Stimulated activated CD4-positive, alpha-beta T cell treated with anti-CD3 and anti-CD28 coated beads, Interleukin-2, amount 100 ng/mL, for 48 hours (primary cell): ENCODE measurements at places on chromosomes 5 and 9.

DNA sequence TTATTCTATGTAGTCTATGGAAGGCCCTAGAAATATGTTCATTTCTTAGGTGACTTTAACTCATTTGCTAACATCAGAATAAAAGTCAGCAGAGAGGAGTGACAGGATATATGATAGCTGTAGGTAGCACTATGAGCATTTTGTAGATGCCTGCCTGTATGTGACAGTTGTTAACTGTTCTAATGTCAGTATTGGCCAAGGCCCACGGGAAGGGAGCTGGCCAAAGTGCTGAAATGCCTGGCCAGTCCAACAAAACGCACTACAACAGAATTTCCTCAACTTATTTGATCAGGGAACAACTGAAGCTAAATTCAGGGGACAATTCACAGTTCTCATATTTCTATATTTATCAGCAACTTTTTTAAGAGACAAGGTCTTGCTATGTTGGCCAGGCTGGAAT is 20.8 kb downstream of the SV2C start:
- DNase-seq, result no peak

- DNase-seq, result no peak
These were observed 64.2 kb upstream of the RANBP3L start for GRCh38 chr5:36365896-36366295.

- no peak for DNase-seq
These were observed 178.8 kb upstream of the ERCC6L2 start for GRCh38 chr9:95696701-95697100.

- DNase-seq, result no peak
These were observed 28.4 kb downstream of the GLRX start for GRCh38 chr5:95794070-95794516.

GRCh38 chr5:14743601-14744295 is 79.2 kb downstream of the OTULIN start:
- no peak for DNase-seq

DNA sequence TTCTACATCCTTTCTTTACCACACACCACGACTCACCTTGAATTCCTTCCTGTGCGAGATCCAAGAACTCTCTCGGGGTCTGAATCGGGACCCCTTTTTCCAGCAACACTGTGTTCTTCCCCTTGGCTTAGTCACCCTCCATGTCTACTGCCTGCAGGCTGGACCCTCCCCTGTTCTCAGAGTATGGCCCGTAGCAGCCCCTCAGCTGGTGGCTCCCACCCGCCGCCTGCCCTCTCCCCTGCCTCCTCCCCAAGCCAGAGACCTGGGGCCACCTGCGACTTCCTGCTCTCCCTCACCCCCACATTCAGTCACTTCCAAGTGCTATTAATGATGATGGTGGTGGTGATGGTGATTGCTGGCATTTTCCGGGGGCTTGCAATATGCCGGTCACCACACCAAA is 6.5 kb upstream of the IL4 start:
- DNase-seq, result no peak

GRCh38 chr5:74934949-74935751 is 69.0 kb upstream of the FAM169A start:
- peak; percentile 32 for DNase-seq

DNA sequence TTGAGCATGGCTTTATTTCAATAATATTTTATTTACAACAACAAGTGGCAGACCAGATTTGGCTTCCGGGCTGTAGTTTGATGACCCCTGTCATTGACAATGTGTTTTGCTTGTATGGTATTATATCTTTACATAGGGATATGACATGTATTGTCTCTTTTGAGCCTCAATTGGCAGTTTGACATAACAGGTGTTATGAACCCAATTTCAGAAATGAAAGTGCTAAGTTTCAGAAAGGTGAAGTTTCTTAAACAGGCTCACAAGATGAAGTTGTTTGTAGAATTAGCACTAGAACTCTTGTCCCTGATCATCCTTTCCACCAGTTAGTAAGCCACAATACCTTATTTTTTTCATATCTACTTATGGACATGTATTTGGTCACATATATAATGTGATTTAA is 303.0 kb upstream of the GRIA1 start:
- no peak for DNase-seq

- DNase-seq, result no peak
These were observed 120.5 kb upstream of the MAST4 start for GRCh38 chr5:66475731-66476130.

DNA sequence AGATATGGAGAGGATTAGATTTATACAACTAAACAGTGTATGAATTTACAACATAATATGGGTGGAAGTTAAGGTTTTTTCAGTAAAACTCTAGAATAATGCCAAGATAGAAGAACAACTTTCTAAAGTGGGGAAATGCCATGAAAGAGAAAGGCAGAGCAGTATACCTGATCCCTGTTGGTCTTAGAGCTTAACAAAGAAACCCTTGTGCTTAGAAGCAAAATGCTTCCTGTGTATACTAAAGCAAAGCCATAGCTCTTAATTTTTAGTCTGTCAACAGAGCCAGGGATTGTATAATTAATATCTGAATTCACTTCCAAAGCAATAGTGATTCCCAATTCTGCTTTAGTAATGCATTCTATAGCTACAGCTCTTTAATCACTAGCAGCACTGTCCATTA is 14.4 kb downstream of the C9orf85 start:
- no peak for DNase-seq
